ENCODE measurements at places on chromosomes 16 and 17. TPM values are rescaled to one million over a fixed set of nuclear protein-coding genes. Genes with fewer than 3 reads are reported as not detected.

CES5A gene
- not detected for total RNA-seq

DNA sequence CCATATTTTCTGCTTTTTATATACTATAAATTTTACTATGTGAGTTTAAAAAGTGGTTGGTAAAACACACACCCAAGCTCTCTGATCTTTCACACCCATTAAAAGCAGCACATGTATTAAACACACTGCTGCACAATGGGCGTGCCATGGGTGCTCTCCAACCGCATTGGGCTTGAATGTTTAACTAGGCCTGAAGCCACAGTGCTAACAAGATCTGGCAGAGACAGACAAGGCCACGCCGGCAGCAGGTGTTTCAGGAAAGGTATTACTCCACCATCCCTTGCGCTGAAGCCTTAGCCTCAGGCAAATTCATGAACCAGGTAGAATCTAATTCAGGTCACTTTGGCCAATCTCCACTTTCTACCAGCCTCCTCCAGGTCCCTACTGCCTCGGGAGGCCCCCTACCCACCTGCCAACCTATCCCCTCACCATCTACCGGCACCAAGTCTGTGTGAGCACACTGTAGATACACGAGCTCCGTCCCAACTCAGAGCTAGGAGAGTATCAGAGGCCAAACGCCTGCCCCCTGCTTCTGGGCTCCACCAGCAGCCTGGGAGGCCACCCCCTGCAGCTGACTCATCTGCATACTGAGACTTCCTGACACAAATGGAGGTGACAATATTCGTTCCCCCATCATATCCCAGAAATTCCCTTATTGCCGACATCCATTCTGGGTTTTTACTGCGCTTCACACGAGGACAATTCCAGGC is 95.0 kb downstream of the ADCY9 start:
- no peak for DNase-seq

- DNase-seq: no peak
Measured at GRCh38 chr17:40956401-40957254, 10.1 kb downstream of the KRT39 start.

- no peak for DNase-seq
Measured at GRCh38 chr16:27920391-27920891, 143.1 kb downstream of the GSG1L start.

DNA sequence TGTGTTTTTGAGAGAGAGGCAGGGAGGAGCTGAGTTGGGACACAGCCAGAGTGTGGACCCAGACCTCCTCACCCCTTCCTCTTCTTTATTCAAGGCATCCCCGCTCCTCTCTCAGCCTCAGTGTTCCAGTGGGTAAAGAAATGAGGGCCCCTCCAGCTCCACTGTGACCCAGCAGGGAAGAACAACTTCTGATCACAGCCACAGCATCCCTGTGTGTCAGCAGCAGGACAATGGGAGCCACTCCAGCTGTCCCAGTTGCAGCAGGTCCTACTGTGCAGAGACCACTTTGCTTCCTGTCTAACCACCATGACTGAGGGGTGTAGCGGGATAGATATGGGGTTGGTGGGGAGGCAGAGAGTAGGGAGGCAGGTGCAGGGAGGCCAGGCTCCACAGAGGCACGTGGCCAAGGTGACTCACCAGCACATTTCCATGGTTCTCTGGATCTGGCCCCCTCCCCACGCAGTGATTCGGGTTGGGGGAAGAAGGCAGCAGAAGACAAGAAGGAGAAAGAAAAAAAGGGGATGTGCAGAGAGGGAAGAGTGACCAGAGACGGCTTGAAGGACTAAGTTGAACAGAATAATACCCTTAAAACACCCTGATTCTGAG is 24.5 kb downstream of the PIK3R5 start:
- no peak for DNase-seq

All from pulmonary artery endothelial cell (primary cell).